Activated CD4-positive, alpha-beta memory T cell treated with anti-CD3 and anti-CD28 coated beads, Interleukin-2, amount 10 ng/mL, durations not matched to agents 7 days and 5 days (primary cell): ENCODE measurements at places on chromosomes 4 and X. TPM values are rescaled to one million over a fixed set of nuclear protein-coding genes. Genes with fewer than 3 reads are reported as not detected.

SLIT2 gene
- total RNA-seq = not detected

DNA sequence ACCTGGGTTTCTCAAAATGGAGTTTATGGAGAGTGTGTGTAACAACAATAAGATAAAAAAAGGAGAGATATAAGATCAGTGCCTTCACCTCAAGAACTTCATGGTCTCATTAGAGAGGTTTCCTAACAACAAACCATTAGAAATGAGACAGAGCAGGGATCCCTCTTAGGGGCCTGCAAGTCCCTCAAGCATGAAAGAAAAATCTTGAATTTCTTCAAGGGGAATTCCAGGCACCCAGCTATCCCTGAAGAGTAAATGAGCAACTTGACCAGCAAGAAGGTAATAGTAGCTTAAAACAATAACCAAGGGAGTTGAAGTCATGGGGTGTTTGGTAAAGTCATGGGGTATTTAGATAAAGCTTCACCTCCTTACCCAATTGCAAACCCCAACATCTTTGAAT is 49.7 kb upstream of the TLR3 start:
- peaks cover 5% of the 10 kb centered on the region for H3K27me3 ChIP-seq
- H3K4me1 ChIP-seq = no peaks in the 10 kb centered on the region
- no peaks in the 10 kb centered on the region for H3K36me3 ChIP-seq
- no peak overlapping the region for H3K27ac ChIP-seq
- no peak overlapping the region for H3K4me3 ChIP-seq

- no peaks in the 10 kb centered on the region for H3K36me3 ChIP-seq
- no peak for DNase-seq
- no peak overlapping the region for H3K27ac ChIP-seq
- no peaks in the 10 kb centered on the region for H3K4me1 ChIP-seq
Measured at GRCh38 chr4:62549601-62550000, 1349.5 kb downstream of the ADGRL3 start.

DNA sequence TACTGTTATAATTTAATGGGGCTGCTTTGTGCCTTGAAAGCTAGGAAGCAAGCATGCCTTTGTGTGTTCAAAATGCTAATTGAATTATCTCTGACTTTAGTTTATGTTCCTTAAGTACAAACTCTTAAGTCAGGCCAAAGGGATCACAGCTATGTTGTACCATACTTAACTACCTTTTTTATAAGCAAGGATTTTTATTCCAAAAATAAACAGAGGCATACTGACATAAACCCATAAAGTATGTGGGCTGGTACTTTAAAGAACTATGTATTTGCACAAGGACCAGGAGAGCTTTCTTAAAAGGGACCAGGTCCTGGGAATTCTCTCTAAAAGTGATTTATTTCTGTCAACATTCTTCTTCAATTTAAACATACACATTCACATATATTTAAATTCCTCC is 57.8 kb upstream of the HCCS start:
- no peaks in the 10 kb centered on the region for H3K36me3 ChIP-seq
- no peak overlapping the region for H3K4me3 ChIP-seq
- no peaks in the 10 kb centered on the region for H3K4me1 ChIP-seq
- H3K27me3 ChIP-seq = no peaks in the 10 kb centered on the region
- no peak overlapping the region for H3K27ac ChIP-seq
- DNase-seq = no peak
